Activated CD4-positive, CD25-positive, alpha-beta regulatory T cell (primary cell): ENCODE measurements at places on chromosomes 12 and 14.

- no peak for DNase-seq
Observed at GRCh38 chr12:22101749-22102243, 55.8 kb downstream of the CMAS start.

DNA sequence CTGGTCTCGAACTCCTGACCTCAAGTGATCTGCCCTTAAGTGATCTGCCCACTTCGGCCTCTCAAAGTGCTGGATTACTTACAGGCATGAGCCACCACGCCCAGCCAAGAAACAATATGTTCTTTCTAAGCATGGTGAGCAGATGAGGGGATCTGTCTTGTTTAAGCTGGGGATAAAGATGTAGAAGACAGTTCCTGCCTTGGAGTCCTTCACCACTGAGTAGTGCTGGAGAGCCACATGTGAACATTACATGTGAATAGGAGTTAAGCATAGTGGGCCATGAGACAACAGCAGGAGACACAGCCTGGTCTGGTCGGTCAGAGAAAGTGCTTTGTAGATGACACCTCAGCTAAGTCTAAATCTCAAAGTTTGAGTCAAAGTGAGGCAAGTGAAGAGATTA lies 26.0 kb downstream of the TMBIM6 start:
- DNase-seq, result no peak

- DNase-seq, result no peak
Observed at GRCh38 chr14:74771399-74771798, 8.3 kb downstream of the YLPM1 start.

GRCh38 chr12:60981473-60981872 lies 1278.7 kb upstream of the USP15 start:
- no peak for DNase-seq

DNA sequence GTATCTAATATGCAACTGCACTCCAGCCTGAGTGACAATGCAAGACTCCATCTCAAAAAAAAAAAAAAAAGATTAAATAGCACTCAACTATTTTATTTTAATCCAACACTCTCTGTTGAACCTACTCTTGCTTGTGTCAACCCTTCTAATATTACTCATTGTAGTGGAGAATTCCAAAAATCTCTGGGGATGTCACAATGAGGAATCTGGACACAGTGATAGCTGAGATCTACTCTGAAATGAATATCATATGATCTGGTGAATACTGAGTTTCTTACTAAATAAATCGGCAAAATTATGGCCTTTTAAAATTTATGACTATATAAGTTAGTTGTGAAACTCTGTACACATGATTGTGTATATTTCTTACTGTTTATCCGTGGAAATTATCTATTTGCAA lies 418.2 kb downstream of the BCAT1 start:
- no peak for DNase-seq

DNA sequence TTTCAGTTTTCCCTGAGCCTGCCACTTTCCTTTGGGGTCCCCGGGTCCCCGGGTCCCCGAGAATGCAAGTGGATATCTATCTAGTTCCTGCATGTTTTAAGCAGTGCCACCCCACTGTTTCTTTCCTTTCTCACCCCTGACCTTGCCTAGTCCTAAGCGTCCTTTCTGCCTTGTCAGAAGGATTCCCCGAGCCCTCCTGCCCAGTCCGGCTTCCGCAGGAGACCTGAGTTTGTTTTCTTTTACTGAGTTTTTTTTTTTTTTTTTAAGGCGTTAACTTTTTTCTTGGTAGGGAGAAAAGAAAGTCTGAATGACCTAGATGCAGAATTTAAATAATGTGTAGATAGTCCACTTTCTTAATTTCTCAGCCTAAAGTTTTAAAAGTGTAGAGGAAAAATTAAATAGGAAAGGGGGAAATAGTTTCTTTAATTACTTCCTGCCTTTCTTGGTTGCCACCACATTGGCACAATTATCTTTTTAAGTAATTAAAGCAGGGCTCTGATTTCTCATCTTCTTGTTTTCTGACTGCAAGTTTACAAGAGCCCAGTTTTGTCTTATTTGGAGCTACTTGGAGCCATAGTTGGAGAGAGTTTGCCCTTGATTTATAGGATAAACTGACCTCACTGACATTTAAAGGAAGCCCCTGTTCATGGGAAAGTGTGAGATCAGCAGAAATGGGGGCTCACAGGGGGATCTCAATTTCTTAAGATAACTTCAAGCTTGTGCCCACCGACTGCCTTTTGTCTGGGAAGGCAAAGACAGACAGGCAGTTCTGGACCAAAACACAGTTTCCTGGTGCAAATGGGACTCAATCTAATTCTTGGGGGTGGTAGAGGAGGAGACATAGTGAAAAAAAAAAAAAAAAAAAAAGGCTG lies 2.9 kb downstream of the PAX9 start:
- DNase-seq, result no peak

DNA sequence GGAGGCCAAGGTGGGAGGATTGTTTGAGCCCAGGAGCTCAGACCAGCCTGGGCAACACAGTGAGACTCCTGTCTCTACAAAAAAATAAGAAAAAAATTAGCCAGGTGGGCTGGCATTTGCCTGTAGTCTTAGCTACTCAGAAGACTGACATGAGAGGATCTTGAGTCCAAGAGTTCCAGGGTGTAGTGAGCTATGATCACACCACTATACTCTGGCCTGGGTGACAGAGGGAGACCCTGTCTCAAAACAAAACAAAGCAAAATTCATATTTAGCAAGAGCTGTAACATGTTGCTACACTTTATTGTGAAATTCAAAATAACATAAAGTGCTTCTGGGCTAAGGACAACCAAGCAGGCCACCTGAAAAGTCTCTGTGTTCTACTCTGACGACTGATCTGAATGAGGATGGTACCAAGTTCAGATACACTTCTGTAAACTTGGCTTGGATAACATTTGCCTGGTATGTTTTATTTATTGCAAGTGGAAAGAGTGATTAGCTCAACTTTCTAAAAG lies 11.6 kb upstream of the STRN3 start:
- DNase-seq, result no peak

- no peak for DNase-seq
Observed at GRCh38 chr14:105023144-105023543, 2.3 kb upstream of the CDCA4 start.

GRCh38 chr14:85399186-85399585 lies 130.8 kb upstream of the FLRT2 start:
- no peak for DNase-seq

GRCh38 chr12:5691943-5692342 lies 253.1 kb downstream of the ANO2 start:
- DNase-seq, result no peak

- no peak for DNase-seq
Observed at GRCh38 chr12:84841591-84841990, 71.0 kb downstream of the SLC6A15 start.

DNA sequence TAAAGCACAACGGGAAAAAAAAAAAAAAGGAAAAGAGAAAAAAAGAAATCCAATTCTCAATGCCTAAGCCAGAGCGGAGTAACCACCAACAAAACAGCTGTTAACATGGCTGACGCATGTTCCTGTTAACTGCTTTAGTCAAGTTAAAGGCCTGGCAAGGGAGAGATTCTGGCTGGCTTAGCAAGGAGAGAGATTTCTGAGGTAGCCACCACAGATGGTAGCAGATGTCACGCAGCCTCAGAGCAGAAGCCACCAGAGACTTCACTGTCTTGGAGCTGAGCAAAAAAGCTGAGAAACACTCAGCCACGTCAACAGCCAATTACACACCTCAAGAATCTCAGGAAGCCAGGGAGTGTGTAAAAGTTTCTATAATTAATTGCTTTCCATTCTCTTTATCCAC lies 87.1 kb downstream of the TMCC3 start:
- DNase-seq, result no peak

DNA sequence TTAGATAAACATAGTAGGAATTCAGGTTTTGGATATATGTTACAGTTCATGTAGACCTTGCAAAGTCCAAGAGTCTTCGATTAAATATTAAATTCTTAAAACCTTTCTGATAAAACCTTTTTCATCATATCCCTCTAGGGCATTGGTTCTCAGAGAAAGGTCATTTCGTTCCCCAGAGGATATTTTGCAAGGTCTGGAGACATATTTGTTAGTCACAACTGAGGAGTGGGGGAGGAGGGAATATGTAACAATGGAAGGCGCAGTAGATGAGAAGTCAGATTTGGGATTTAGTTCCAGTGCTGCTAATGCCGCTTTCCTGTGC lies 5.3 kb downstream of the TMEM253 start:
- no peak for DNase-seq

DNA sequence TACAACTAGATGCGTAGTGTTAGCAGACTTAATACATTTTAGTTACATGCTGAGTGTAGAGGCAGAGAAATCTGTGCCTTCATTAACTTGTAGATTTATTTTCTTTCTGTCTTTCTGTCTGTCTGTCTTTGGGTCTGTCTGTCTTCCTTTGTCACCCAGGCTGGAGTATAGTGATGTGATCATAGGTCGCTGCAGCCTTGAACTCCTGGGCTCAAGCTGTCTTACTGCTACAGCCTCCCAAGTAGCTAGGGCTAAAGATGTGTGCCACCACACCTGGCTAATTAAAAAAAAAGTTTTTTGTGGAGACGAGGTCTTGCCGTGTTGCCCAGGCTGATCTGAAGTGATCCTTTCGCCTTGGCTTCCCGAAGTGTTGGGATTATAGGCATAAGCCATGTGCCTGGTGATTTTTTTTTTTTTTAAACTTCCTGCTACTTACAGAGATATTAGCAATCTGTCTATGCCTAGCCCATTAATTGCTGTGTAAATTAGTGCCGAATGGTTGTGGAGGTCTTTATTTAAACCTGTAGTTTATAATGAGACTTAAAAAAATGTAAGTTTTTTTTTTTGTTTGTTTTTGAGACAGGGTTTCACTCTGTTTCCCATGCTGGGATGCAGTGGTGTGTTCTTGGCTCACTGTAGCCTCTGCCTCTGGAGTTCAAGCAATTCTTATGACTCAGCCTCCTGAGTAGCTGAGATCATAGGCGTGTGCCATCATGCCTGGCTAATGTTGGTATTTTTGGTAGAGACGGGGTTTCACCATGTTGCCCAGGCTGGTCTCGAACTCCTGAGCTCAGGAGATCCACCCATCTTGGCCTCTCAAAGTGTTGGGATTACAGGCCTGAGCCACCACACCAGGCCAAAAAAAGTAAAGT lies 22.8 kb downstream of the ERC1 start:
- no peak for DNase-seq

DNA sequence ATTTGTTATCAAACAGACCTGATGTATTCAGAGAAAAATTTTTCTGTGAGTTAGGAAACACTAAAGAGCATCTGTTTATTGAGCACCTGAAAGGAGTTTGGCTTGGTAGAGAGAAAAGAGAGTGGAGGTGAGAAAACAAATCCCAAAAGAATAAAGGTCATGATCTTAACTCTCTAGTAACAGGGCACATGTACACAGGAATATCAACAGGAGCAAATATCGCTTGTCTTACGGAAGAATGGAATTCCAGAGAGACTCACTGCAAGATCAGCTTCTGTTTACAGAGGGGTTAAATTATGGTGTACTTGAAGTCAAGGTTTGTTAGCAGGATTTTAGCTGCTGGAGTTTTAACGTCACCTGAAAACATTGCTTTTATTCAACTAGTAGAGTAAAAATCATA lies 78.8 kb downstream of the SPPL3 start:
- DNase-seq, result no peak

- DNase-seq, result no peak
Observed at GRCh38 chr12:46153268-46153872, 115.5 kb downstream of the SLC38A1 start.

GRCh38 chr14:91931478-91932088 lies 15.9 kb downstream of the FBLN5 start:
- DNase-seq, result no peak

- no peak for DNase-seq
Observed at GRCh38 chr12:117101953-117102799, 3.0 kb upstream of the TESC start.

- no peak for DNase-seq
Observed at GRCh38 chr12:15689751-15690191, 99.4 kb downstream of the EPS8 start.

DNA sequence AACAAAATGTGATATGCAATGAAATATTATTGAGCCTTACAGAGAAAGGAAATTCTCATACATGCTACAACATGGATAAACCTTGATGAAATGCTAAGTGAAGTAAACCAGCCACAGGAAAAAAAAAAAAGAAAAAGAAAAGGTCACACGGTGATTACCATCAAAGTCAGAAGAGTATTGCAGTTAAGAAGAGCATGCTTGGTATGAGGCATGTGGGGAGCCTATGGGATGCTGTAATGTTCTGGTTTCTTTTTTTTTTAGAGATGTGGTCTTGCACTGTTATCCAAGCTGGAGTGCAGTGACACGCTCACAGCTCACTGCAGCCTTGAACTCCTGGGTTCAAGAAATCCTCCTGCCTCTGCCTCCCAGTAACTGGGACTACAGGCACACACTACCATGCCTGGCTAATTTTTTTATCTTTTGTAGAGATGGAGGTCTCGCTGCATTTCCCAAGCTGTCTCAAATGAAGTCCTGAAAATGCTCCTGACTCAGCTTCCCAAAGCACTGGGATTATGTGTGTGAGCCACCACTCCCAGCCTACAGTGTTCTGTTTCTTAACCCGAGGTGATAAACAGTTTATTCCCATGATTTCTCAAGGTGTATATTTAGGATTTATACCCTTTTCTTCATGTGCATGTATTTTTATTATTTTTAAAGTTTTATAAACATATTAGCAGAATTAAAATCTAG lies 96.2 kb downstream of the SEC23A start:
- no peak for DNase-seq

DNA sequence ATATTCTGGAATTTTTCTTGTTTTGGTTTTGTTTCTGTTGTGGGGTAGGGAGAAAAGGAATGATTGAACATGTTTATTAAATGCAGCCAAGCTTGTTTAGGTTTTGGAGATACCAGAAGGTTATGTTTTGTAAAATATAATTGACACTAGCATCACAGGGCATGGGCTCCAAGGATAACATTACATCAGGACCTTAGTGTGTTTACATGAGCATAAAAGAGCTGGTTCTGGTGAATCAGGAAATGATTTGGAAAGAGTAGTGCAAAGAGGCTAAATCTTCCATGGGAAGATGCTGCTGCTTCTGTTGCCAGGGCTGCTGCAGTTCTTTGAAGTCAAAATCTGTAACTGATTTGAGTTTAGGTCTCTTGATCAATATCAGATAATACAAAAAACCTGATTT lies 118.7 kb downstream of the ETNK1 start:
- no peak for DNase-seq

DNA sequence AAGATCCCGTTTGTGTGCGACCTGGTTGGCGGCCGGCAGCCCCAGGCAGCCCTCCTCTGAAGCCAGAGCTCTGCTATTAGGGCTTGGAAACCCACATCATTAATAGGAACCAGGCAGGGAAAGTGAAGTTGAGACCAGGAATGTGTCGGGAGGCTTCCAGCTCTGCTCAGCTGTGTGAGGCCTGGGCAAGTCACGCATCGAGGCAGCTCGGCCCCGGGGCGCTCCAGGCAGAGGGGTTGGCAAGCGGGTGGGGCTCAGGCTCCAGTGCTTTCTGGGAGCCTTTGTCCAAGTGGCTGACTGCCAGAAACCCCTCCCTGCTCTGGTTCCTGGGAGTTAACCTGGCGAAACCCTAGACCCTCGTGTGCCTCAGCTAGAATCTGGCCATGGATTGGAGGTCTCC lies 1151.7 kb downstream of the VRK1 start:
- DNase-seq, result no peak

GRCh38 chr12:127275416-127275815 lies 991.6 kb upstream of the TMEM132C start:
- DNase-seq, result no peak

- DNase-seq, result no peak
Observed at GRCh38 chr12:126084480-126084879, 1019.2 kb downstream of the AACS start.
